ENCODE measurements at places on chromosomes 7 and 10.

- no peak for DNase-seq
These were observed 60.8 kb upstream of the ITGA8 start for GRCh38 chr10:15780353-15781135.

DNA sequence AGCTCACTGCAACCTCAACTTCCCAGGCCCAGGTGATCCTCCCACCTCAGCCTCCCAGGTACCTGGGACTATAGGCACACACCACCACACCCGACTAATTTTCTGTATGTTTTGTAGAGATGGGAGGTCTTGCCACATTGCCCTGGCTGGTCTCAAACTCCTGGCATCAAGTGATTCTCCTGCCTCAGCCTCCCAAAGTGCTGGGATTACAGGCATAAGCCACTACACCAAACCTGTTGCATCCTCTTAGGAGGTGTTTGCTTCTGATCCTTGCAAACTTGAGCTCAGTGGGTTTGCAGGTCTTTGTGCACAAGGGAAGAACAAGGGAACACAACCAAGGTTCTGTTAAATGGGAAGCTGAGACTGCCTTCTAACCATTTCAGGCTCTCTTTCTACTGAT, 184.6 kb downstream of the ARHGAP12 start:
- no peak for DNase-seq

GRCh38 chr10:84224411-84225028, 824 bp downstream of the LRIT2 start:
- no peak for DNase-seq

GRCh38 chr7:129848436-129848835, 104.3 kb downstream of the UBE2H start:
- DNase-seq, result no peak

DNA sequence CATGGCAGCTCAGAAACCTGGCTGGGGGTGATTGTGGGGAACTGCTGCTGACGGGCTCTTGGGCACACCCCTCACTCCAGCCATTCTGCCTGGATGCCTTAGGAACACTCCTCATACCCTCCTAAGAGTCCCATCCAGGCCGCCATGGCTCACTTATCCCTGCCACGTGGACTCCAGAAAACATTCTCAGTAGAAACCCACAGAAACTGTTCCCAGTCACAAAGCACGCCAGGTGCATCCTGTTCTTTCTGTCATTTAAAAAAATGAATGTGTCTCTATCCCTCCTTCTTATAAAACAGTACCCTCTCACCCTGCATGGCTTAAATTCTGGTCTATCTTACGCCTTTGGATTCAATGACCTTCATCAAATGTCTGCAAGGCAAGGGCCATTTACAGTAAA, 177.7 kb downstream of the CUX1 start:
- DNase-seq, result no peak

GRCh38 chr10:7937315-7937945, 117.1 kb upstream of the GATA3 start:
- no peak for DNase-seq

DNA sequence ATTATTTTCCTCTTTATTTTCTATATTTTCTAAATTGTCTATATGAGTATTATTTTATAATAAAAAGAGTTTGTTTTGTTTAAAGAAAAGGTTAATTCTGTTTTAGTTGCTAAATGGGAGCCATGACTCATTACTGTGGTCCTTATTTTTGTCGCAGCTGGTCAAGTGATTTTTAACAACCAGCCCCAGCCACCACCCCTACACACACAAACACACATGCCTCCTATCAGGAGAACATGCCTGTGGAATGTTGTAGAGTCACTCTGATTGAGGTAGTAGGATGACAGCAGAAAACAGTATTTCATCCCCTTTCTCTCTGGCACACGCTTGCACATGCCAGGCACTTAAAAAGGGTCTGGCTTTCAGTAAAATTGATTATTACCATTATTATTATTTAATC, 68.6 kb upstream of the GDF10 start:
- DNase-seq, result no peak

DNA sequence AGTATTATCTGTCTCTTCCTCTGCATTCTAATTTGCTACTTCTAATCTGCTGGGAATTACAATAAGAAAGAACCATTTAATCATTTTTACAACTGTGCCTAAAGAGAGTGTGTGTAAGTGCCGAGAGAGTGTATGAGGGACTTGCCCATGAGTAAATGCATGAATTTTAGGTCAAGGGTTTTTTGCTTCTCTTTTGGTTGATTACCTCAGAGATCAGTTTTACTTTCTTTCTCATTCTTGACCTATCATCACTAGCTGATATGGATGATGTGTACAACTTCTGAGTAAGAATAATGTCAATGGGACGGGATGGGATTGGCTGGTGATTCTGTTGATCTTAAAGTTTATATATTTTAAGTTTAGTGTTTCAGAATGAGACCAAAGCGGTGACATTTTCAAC, 47.8 kb downstream of the IKZF1 start:
- no peak for DNase-seq

- no peak for DNase-seq
These were observed 634 bp downstream of the EZH2 start for GRCh38 chr7:148883266-148884048.

- no peak for DNase-seq
These were observed 1339.4 kb downstream of the XPNPEP1 start for GRCh38 chr10:108583877-108584276.

DNA sequence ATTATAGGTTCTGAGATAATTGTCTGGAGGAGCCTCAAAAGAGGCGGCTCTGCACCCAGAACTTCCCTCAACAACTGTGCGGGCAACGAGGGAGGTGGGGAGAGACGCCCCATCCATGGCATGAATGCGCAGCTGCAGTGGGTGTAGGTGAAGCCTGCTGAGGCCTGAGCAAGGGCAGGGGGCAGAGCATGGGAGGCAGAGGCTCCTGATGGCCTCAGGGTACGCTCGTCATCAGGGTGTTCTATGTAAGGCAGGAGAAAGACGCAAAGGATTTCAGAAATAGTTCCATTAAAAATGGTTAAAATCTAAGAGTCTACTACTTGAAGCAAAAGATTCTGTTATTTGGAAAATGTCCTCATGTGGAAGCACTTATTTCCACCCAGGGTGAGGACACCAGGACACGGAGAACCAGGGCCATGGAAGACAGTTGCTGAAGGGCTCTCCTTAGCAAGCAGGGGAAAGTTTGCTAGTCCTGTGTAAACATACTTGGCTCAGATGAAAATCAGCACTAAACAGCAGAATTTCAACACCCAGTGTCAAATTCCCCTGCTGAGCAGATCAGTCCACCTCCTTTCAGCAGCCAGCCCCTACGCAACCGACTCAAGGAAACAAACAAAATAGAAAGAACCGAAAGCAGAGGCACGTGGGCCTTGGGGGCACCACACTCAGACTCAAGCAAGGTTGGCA, 18.9 kb downstream of the INSIG1 start:
- no peak for DNase-seq

DNA sequence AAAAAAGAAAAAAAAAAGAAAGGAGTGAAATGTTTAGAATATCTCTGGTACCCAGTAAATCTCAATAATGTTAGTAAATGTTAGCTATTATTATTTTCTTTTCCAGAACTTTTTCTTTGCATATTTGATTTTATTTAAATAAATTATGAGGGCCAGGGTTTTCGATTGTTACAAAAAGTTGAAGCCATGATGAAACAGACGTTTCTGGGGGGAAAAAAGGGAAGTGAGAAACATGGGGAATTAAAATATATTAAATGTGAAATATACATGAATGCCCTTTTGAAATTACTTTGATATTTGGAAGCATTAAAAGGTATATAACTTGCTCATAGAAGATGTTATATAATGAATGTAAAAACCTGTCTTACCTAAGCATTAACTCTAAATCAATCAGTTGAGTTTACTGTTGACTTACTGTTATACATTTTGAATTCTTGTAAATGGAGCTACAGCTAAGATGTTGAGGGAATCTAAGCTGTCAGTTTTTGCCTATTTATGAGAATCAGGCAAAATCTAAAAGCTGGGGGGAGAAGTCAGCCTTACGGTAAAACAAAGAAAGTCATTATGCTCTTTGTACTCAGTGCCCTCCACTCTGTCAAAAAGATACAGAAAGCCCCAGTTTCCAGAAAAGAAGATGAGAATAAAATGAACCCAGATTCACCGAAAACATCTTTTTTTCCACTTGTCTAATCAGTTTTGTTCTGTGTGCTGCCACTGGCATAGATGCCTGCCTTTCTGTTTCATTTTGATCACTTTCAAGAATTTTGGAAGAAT, 30.0 kb upstream of the KDM7A start:
- DNase-seq, result no peak

DNA sequence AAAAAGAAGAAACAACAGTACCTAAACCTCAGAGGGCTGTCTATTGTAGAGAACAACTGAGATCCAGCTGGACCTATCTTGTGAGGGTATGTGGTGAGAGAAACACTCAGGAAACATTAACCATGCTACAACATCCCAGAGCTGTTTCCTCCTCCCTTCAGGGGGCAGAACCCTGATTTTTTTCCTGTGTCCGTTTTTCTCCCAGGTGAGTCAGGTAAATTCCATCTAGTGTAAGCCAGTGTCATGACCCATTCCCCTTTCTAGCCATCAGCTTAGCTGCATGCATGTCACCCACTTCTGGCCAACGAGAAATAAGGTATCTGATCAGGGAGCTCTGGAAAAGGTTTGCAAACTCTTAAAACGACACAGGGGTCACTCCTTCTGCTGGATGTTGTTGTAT, 103.8 kb downstream of the DNMBP start:
- no peak for DNase-seq
